ENCODE measurements at places on chromosomes 5 and 9.
A peak's percentile ranks its signal among the peaks of the same experiment; 100 is the strongest.

DNA sequence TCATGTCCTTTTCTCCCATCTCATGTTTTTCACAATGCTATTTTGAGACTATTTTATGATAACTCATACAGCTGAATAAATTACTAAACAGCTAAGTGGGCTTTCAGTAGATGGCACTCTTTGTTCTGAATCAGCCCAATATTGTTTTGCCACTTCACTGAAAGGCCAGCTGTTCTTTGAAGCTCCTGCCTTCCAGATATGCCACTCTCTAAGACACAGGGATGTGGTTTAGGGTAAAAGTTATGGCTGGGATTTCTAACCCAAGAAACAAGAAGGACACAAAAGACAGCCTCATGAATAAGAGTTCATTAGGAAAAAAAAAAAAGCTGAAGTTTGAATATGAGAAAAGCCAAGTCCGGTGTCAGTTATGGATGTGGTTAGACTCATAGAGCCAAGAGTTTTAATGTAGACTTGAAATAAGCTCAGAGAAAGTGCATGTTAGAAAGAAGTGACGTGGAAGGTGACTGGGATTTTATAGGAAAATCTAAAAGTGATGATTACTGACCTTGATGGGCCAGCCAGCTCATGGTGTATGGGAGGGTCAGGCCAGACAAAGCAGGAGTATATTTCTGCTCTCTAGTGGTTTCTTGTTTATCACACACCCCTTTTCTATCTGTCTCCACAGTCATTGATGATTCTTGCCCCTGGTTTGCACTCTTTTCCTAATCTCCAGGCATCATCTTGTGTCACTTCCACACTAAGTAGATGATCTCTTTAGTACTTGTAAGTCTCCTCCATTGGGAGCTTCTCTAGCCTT lies 488.5 kb downstream of the NR2F1-AS1 start:
- DNase-seq = no peak

DNA sequence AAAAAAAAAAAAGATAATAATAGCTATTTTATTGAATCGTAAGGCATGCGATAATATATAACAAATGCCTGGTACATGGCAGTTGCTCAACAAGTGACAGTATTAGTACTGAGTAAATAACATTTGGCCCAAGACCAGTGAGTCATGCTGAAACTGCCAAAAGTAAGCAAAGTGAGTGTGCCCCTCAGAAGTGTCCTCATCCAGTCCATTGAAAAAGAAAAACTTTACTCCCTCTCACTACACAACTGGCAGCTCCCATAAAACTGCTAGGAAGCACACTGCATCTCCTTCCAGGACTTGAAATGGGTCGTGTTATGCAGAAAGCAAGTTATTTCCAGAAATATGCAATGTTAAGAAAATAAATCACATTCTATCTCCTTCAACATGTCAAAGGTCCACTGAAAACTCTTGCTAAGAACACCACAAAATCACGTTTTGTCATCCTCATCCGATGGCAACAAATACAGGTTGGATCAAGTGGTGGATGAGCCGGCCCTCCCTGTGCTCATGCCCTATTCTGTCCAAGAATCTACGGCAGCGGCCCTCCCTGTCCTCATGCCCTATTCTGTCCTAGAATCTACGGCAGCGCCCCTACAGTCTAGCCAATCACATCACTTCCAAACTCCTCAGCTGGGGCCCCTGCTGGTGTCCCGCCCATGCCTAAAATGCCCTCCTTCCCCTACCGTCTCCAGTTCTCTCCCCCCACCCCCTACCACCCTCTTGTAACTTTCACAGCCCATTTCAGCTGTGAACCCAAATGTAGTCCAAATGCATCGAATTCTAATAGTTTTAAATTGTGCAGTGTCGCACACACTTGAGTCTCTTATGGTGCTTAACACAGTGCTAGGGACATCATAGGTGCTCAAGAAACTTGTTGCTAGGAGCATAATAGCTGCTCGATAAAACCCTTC lies 12.5 kb downstream of the PTCH1 start:
- no peak for DNase-seq

- no peak for DNase-seq
Measured at GRCh38 chr5:96530901-96531300, 97.9 kb upstream of the PCSK1 start.

GRCh38 chr9:74770508-74771261 lies 117.0 kb downstream of the TRPM6 start:
- peak; percentile 7 for DNase-seq

DNA sequence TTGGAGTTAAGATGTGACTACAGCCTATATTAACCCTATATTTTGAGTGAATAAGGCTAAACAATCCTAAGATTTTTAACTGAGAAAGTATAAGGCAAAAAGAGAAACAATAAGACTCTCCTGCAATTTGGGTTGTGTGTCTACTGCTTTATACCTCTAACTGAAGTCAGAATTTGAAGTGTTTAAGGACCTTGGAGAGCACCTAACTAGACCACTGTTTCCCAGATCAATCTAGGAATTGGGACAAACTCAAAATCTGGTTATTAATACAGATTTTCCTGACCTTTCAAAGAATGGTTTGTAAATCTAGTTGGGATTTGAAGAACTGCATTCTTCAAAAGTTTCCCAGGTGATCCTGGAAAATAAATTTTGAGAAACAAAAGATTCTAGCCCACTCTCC lies 42.1 kb downstream of the GABRA1 start:
- no peak for DNase-seq

DNA sequence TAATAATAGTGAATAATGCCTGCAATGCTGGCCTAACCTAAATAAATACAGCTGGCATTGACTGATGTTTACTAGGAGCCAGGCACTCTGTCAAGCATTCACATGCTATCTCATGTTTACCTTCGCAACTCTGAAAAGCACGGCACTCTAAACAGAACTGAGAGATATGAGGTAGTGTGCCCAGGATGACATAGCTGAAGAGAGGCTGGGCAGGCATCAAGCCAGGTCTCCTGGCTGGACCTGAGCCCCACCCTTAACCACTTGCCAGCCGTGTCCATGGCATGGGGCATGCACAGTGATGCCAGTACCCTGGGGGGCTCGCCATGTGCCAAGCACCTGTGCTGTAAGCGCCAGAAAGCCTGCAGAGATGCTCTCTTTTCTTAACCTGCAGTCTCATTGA lies 119.4 kb upstream of the MVB12B start:
- no peak for DNase-seq

- DNase-seq = no peak
Measured at GRCh38 chr9:76452839-76453238, 6.1 kb upstream of the GCNT1 start.

Measured in activated T-helper 1 cell treated with Interleukin-2 at 50 U/mL for 16 hours (primary cell).